Coronary artery (tissue), 2 donors: ENCODE measurements at places on chromosomes 4 and X.

GRCh38 chrX:45601052-45601451 lies 400.4 kb upstream of the DIPK2B start:
- no peak for DNase-seq

DNA sequence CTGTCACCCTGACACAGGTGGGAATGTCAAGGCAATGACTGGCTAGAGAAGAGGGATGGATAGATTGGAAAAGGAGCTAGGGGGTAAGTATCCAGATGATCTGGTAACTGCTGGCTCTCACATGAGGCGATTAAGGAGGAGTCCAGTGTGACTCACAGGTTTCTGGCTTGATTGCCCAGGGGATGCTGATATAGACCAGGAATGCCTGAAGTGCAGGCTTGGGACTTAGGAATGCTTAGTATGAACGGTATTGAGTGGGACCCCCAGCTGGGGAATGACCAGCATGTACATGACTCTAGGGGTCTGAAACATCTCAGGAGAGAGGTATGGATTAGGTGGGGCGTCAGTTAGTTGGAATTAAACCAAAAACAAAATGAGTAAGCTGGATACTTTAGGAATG lies 65.8 kb upstream of the PRPS1 start:
- no peak for DNase-seq

- DNase-seq, result no peak
Measured at GRCh38 chrX:124975456-124975855, 344.2 kb upstream of the TEX13C start.

DNA sequence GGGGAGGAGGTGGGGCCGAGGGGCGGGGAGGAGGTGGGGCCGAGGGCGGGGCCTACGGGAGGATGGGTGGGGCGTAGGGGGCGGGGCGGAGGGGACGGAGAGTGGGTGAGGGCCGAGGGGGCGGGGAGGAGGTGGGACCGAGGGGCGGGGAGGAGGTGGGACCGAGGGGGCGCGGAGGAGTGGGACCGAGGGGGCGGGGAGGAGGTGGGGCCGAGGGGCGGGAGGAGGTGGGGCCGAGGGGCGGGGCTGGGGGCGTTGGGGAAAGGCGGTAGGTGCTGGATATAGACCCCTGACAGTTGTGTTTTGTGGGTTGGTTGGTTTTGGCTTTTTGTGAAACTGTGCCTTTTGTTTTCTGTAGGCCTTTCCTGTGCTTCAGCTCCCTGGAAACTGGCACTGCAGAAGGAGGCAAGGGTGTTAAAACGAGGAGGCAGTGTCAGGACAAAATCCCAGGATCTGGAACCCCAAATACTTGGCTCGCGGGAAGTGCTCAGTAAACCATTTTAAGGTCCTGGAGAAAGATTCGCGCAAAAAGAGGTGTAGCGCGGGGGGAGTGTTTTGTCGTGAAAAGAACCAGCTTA lies 580 bp upstream of the MMGT1 start:
- DNase-seq, result peak; percentile 76

- no peak for DNase-seq
Measured at GRCh38 chr4:32488690-32489089, 1768.5 kb downstream of the PCDH7 start.

DNA sequence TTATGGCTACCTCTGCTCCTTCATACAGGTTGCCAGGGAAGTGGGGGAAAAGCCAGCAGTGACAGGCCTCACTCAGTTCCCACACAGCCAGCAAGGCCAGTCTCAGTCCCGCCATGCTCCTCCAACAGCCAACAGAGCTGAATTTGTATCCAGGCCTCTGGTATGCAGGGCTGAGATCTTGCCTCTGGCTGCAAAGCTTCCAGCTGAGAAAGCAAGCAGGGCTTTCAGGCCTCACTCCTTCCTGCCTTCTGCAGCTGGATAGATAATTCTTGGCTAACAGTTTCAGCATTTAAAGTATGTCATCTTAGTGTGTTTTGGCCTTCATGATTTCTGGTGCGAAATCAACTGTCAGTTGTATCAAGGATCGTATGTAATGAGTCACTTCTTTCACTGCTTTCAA lies 103.6 kb downstream of the GNL3L start:
- no peak for DNase-seq

DNA sequence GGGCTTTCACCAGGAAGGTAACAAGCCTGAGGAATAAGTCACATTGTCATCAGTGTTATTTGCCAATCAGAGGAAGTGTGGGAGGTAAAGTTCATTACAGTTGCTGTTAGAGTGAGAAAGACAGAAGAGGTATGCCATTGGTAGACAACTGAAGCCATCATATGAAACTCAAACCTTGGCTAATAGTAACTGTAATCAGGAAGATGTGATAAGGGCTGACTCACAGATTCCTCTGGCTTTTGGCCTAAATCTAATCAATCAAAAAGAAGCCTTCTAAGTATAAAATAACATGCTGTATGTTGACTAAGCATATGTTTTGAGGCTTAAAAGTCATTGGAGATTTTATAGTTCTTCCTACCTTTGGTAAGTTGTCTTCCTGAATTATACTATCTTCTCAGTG lies 242.8 kb downstream of the PCDH7 start:
- no peak for DNase-seq
